Activated naive CD4-positive, alpha-beta T cell treated with anti-CD3 and anti-CD28 coated beads for 36 hours (primary cell): ENCODE measurements at places on chromosomes 12 and 14.
A peak's percentile ranks its signal among the peaks of the same experiment; 100 is the strongest.

- DNase-seq = no peak
These were observed 234.3 kb downstream of the C12orf50 start for GRCh38 chr12:87794854-87795253.

GRCh38 chr12:49674318-49674981 is 32.8 kb downstream of the FMNL3 start:
- DNase-seq = peak; percentile 18

- peak; percentile 27 for DNase-seq
These were observed 74.6 kb downstream of the GLRX5 start for GRCh38 chr14:95609398-95609990.

DNA sequence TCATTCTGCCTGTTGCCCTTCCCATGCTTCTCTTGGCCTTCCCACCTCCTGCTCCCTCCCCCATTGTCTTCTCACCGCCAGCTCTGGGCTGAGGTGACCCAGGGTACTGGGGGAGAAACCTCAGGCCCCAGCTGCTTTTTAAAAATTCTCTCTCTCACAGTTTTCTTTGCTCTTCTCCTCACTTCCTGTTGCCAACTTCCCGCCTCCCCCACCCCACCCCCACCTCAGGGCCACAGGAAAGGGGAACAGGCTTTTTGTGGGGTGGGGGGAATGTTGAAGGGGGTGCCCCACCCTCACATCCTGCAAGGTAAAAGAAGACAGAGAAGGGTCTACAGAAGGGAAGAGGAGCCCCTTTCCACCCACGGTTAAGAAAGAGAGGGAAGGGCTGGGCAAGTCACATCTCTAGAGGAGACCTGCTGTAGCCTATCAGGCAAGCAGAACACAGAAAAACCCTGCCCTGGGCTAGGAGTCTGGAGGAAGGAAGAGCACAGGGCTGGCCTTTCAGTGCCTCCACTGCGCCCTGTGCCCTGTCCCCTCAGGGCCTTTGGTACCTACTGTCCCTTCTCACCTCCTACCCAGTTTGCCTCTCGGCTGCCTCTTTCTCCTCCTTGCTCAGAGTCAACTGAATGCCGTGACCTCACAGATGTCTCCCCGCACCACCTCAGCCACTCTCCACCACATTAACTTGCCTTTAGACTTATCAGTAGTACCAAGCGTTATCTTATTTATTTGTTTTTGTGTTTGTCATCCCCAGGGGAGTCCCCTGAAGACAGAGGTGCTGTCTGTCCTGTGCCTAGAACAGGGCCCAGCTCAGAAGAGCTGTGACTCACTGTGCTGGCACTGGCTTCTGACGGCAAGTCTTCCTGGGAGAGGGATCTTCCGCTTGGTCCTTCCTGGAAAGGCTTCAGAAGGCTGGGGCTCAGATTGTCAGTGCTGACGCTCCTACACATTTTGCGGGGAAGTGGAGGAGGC is 1.7 kb downstream of the ARHGAP9 start:
- DNase-seq = peak; percentile 81

DNA sequence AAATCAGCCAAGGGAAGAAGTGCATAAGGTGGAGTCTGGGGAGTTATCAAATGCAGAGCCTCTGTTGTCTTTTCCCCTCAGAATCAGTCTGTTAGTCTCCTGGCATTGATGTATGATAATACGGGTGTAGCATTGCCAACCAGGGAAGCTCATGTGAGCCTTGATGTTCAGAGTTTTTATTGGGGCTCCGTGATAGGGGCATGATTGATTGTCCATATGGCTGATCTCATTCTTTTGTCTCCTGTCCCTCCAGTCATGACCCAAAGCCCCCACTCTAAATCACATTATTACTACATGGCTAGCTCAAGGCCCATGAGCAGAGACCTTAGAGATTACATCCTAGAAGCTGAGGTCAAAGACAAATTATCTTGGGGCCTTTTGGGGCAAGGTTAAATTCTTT is 140.9 kb downstream of the NUBPL start:
- DNase-seq = no peak

DNA sequence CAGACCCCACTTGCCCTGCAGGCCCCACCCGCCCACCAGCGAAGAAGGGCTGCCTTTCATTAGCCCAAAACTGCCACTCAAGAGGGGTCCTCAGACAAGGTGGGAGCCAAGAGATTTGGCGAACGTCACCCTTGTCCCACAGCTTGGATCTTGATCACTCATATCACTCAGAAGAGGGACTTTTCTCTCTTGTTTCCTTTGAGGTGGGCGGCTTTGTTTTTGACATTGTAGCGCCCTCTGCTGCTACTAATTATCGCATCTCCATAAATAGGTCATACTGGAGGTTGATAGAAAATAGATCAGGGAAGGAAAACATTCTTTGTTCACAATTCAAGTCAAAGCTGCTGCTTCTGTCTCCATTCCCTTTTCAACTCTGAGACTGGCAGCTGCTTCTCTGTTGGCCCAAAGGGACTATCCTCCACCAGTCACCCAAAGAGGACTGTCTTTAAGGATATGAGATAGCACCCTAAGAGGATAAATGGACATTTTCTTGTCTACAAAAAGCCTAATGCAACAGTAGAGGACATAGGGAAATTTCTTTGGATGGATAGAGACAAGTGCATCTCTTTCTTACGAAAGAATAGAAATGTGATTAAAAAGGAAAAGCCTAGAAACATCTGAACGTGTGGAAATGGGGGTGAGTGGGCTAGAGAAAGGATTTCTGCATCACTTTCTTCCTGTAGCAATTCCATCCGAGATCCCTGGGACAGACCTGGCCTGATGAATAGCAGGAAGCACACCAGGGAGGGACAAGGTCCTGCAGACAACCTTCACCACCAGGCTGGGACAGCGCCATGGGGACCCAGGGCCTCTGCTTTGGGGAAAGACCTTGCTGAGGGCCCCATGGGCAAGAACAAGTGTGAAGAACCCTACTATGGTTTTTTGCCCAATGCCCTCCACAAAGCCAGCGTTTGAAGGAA is 115.8 kb downstream of the DAD1 start:
- no peak for DNase-seq

GRCh38 chr14:21912367-21912766 is 238.7 kb upstream of the OR4E1 start:
- no peak for DNase-seq

GRCh38 chr14:34007902-34008301 is 57.0 kb upstream of the EGLN3 start:
- DNase-seq = no peak

GRCh38 chr12:5927732-5928516 is 17.1 kb downstream of the ANO2 start:
- no peak for DNase-seq

DNA sequence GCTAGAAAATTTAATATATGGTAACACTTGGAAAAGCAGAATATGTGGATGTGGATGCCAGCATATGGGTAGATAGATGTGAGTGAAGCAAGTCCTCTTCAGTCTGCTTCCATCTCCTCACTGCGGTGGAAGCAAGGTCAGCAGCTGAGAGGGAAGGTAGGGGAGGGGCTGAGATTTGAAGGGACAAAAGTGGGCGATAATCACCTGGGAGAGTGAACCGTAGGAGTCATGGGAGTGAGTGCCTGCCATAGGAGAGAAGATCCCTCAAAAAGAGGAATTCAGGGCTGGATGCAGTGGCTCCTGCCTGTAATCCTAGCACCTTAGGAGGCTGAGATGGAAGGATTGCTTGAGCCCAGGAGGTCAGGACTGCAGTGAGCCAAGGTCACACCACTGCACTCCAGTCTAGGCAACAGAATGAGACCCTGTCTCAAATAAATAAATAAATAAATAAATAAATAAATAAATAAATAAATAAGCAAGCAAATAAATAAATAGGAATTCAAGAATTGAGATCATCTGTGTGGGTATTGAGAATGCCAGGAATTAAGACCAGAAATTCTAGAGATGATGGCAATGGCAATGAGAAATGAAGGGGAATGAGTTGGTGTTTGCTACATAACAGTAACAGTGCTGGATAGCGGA is 123.4 kb downstream of the BICD1 start:
- no peak for DNase-seq

DNA sequence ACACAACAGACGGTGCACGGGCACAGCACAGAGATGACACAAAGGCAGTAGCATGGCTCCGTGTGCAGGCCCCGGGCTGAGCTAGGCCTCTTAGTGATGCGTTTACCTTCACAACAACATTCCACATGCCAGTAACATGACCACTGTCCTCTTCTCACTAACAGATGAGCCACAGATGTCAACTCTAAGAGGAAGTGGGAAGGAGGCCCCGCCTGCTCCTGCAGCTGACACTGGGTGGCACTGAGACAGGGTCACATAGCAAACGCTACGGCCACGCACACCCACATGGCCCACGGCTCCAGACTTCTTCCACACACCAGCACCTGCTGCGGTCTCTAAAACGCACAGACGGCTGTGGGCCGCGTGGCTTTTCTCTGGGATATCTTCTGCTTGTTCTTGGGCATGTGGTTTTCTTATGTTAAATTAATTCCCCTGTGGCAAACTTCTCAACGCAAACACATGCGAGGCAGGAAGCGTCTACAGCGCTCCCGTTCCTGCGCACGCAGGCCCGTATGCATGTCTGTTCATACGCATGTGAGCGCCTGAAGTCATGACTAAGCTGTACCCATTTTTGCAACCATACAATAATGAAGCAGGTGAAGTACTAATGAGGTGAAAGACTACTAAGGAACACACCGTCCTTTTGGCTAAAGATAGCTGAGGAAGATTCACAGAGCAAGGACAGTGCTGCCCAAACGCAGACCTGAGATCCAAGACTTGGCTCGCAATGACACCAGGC is 26.8 kb downstream of the AMN start:
- DNase-seq = peak; percentile 69

DNA sequence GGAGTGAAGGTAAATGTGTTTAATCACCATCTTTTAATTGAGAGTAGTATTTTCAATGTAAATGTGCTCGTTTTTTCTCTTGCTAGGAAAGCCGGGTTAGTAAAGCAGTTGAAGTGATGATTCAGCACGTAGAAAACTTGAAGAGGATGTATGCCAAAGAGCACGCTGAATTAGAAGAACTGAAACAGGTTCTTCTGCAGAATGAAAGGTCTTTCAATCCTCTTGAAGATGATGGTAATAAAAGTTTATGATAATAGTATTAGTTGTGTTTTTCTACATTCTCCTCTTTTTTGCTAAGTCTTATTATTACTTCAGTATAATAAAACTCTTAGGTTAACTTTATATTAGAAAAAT is 93.9 kb downstream of the DNAI7 start:
- DNase-seq = no peak
